ENCODE measurements at places on chromosomes 3 and 15.

GRCh38 chr15:80455668-80456442 lies 51.7 kb downstream of the ARNT2 start:
- DNase-seq, result peak; percentile 51

DNA sequence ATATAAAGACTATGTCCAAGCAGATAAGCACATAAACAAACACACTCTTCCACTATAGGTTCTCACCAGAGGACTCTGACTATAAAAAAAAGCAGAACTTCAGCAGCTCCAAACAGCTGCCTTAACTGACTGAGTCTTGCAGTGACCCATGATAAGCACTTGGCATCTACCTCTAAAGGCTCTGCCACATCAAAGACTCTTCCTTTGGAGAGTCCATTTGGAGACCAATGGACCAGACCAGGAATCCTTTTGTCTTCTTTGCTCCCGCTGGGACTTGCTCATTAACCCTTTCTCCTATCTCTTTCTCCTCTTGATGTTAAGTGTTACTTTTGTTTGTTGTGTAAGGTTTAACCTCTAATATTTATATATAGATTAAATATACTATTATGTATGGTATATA lies 424.1 kb downstream of the RSL24D1 start:
- DNase-seq, result no peak

GRCh38 chr3:179482857-179483256 lies 31.6 kb upstream of the GNB4 start:
- DNase-seq, result no peak

- DNase-seq, result no peak
Measured at GRCh38 chr3:86991840-86992435, 989 bp upstream of the VGLL3 start.

GRCh38 chr15:81407718-81408117 lies 33.7 kb upstream of the TMC3 start:
- DNase-seq, result no peak

GRCh38 chr3:170907637-170908234 lies 701 bp downstream of the EIF5A2 start:
- no peak for DNase-seq

- DNase-seq, result no peak
Measured at GRCh38 chr3:170896781-170897180, 11.7 kb downstream of the EIF5A2 start.

DNA sequence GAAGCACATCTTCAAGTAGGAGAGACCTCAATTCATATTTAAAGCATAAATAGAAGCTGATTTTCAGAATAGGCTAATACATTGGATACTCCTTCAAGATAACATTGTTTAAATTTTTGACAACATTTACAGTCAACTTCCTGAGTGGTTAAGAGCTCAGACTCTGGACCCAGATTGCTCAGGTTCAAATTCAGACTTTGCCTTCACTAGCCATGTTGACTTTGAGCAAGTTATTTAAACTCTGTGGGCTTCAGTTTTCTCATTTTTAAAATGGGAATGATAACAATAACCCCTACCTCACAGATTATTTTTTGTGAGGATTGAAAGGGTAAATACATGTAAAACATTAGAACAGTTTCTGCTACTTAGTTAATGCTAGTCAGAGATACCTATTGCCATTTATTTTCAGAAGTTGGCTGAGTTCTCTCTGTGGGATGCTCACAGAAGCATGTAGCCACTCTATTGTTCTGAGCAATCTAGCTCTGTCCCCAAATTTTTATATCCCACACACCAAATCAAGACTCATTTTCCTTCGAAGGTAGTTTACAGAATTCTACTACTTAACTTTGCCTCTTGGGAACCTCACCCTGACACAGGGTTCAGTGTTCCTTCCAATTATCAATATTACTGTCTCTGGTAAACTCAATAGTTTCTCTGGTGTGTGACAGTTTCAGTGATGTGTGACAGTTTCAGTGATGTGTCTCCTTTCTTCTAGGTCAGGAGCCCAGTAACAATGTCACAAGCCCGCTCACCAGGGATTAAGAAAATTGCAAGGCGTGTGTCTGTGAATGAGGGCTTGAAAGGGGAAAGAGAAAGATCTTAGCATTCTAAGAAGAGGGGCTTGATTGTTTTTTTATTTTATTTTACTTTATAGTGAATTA lies 79.4 kb upstream of the OSTN start:
- no peak for DNase-seq

GRCh38 chr3:152292366-152292765 lies 23.6 kb downstream of the MBNL1 start:
- no peak for DNase-seq

DNA sequence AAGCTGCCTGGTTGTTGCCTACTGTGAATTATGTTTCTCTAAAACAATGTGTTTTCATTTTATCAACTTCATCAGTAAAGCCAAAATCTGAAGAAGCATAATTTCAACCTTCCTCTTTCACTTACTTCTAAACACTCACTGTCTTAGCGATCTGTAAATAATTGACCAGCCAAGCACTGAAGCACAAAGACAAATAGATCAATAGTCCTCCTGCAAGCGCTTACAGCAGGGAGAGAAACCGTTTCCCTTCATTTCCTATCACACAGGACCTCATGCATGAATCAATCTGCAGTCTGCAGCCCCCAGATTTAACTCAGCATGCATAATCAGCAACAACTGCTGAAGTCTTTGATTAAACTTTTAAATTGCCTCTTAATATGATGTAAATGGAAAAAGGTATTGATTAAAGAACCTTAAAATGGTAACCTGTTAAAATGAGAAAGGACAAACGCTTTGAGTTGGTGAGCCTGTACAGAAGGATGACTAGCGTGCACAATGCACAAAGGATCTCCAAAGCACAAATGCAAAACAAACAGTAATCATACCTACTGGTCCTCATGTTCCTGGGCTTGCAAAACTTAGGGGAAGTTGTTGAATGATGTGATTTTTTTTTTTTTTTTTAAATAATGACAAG lies 370.2 kb upstream of the ZNF385D start:
- no peak for DNase-seq

- DNase-seq, result peak; percentile 17
Measured at GRCh38 chr3:49465270-49466034, 4.6 kb upstream of the DAG1 start.

DNA sequence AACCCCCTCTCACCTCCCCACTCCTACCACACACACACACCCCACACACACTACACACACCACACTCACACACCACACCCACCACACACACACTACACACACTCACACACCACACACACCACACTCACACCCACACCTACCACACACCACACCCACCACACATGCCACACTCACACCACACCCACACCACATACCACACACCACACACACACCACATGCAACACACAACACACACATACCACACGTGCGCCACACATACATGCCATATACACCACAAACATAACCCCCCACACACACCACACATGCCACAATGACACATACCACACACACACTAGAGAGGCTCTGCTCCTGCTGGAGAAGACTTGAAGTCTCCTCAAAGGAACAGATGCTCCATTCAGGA lies 5.9 kb upstream of the ITPKA start:
- DNase-seq, result no peak

DNA sequence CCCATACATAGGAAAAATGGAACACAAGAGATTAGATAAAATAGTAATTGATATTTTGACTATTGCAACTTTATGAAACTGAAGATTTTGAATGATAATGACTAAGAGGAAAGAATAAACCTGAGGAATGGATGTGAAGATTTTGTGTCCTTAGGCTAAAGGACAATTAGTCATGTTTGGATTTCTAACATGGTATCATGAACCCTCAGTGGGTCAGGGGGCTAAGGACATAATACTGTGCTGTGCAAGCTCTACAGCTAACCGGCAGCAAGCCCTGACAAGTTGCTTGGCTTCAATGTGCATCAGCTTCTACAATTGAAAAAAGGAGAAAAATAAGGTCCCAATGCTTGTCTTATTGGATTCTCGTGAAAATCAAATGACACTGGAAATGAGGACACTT lies 491.0 kb downstream of the MECOM start:
- DNase-seq, result no peak

DNA sequence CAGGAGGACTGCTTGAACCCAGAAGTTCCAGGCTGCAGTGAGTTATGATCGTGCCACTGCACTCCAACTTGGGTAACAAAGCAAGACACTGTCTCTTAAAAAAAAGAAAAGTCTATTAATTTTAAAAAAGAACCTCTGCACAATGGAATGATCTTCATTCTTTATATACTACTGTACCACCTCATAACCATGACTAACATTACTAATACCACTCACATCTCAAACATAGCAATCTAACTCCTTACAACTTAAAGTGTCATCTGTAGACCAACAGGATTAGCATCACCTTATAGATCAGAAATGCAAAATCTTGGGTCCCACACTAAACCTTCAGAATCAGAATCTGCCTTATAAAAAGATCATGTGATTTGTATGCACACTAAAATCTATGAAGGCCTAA lies 48.8 kb upstream of the MAP4 start:
- no peak for DNase-seq

DNA sequence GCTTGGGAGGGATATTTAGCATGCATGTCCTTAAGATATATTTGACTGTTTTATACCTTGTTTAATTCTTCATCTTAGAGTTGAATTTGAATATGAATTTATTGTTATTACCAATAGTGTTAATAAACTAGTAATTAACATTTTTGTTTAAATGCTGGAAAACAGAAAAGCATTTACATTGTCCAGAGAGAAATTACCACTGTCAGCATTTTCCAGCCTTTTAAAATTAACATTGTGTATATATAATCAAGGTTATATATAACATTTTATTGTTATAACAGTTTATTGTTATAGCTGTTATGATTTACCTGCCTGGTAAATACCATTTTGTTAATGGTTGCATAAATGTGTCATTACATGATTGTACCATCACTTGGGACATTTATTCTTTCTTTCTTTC lies 8.0 kb upstream of the P4HTM start:
- DNase-seq, result no peak

- no peak for DNase-seq
Measured at GRCh38 chr3:136699271-136699828, 52.8 kb downstream of the STAG1 start.

GRCh38 chr3:172776049-172776717 lies 25.7 kb downstream of the ECT2 start:
- no peak for DNase-seq

DNA sequence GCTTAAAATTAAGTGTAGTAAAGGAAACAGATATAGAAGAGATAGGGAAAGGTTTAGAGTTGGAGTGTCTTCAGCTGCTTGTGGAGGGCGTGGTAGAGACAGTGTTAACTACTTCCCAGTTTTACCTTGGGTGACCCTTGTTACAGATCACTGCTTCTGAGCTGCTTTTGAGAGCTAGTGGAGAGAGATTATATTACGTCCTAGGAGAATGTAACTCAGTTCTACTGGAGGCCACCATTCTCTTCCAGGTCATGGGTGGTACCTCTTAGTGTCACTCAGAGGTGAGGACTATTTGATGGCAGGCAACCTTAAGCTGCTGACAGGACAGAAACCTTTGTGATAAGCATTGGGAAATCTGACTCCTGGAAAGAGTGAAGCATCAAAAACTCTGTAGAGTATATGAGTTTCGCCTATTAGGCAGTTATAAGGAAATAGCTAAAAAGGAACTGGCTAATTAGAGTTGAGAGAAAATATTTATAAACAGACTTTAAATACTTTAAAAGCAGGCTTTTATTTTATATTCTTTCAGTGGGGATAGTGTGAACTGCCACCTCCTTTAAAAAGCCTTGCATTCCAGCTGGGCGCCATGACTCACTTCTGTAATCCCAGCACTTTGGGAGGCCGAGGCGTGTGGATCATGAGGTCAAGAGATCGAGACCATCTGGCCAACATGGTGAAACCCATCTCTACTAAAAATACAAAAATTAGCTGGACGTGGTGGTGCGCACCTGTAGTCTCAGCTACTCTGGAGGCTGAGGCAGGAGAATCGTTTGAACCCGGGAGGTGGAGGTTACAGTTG lies 106.5 kb downstream of the ZNF609 start:
- no peak for DNase-seq

- no peak for DNase-seq
Measured at GRCh38 chr3:23959135-23959900, 14.2 kb downstream of the NR1D2 start.

DNA sequence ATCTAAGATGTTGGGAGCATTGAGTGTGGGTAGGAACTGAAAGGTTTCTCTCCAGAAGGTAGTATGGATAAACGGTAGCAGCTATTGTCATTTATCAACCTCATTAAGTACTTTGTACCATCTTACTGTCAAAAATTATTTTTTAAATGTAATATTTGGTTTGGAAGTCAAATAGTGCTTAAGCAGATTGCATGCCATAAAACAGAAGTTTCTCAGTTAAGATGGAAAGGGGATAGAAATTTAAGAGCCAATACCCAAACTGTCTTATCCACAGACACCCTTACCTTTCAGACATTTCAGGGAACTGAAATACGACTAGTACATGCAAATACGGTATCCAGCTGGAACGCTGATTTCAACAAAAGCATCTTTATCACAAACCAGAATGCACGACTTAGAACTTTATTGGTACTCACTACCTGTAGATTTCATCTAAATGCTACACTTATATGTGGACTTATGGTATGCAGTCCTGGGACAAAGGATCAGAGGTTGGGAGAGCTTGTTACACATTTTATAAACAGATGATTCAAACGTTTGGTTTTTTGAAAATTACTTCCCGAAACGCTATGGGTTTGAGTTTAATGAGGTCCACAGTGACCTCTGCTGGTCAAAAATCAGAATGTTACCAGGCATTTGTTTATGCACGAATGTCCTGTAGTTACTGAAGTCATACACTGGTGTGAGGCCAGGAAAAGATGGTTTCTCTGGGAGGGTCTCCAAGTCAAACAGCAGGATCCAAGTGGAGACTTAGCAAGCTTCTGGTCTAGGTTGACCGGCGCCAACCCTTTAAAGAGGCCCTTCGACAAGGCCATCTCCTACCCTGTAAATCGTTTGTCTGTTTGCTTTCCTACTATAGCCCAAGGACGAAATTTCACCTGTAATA lies 45.7 kb upstream of the DUT start:
- DNase-seq, result peak; percentile 48

GRCh38 chr15:49045751-49046219 lies 461 bp downstream of the SECISBP2L start:
- no peak for DNase-seq

GRCh38 chr3:126402178-126402577 lies 7.5 kb downstream of the CFAP100 start:
- DNase-seq, result no peak

- DNase-seq, result peak; percentile 35
Measured at GRCh38 chr3:106333911-106334618, 465.3 kb upstream of the CBLB start.

- no peak for DNase-seq
Measured at GRCh38 chr3:186451371-186451770, 89.3 kb upstream of the DGKG start.

- no peak for DNase-seq
Measured at GRCh38 chr15:46309914-46310313, 675.1 kb downstream of the SQOR start.

GRCh38 chr3:129324855-129325254 lies 46.2 kb downstream of the HMCES start:
- DNase-seq, result no peak

DNA sequence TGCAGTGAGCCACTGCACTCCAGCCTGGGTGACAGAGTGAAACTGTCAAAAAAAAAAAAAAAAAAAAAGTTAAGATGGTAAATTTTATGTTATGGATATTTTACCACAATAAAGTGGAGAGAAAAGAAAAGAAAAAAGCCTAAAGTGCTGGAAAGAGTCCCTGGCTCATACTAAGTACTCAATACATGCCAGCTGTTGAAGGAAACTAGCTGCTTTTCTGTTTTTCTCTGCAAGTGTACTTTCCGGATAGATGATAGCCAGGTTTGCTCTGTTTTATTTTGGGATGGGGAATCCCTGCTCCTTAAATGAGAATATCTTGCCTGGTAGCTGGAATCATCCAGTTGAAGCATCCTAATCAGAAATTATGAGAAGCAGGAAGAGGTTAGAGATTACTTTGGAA lies 10.9 kb downstream of the EID1 start:
- DNase-seq, result no peak

GRCh38 chr3:54564374-54564925 lies 363.4 kb downstream of the LRTM1 start:
- DNase-seq, result no peak

Measured in CD4-positive, alpha-beta T cell treated with Interleukin-1 beta for 1 hour (primary cell).